Dermis blood vessel endothelial cell (primary cell): ENCODE measurements at places on chromosomes 2 and 18.

DNA sequence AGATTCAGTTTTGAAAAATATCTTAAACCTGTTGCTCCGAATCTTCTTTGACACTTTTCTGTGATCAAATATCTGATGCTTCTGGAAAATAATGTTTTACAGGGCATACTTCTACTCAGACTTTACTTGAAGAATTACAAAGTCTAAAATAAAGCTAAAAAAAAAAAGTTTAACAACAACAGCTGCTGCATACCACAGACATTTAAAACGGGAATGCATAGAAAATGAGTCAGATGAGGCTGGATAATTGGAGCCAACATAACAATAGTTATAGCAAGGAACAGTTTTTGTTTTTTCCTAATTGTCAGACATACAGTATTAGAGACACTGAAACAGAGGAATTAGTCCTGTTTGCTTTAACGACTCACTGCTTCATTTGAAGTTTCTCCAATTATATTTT lies 1090.2 kb downstream of the SUCLG1 start:
- DNase-seq: no peak

GRCh38 chr2:68214381-68214780 lies 38.0 kb downstream of the PPP3R1 start:
- no peak for DNase-seq

- no peak for DNase-seq
Observed at GRCh38 chr18:36176177-36176584, 11.1 kb upstream of the MOCOS start.

GRCh38 chr18:10057401-10057893 lies 143.6 kb downstream of the VAPA start:
- DNase-seq: no peak

DNA sequence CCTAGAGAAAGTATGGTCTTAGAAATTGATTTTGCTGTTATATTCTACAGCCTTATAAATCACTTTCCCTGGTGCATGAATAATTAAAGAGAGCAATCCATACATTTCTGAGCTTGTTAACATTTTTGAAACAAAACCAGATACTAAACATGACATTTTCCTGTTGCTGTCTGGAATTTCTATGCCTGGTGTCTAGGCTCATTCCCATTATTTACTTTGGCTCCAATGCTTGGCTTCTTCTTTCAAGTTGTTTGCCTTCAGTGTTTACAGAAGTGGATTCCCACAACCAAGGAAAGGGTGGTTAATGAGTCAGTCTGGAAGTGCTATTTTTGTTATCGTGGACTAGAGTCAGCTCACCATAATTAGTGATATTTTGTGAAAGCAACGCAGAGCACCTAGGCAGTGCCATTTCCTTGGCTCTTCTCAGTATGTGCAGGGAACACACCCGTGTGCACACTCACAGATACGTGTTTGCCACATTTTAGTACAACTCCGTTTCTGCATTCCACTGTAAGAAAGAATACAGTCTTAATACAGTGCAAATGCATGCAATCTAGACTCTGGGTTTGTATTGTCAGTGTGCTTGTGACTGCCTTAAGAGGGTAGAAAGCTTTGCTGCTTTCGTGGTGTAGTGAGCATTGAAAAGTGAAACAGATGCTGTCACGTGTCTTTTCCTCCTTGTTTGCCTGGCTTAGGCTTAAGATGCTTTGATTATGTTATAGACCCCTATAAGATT lies 185.0 kb upstream of the RASGRP3 start:
- peak; percentile 96 for DNase-seq

GRCh38 chr2:178105566-178105965 lies 6.7 kb upstream of the RBM45 start:
- no peak for DNase-seq

- DNase-seq: no peak
Observed at GRCh38 chr2:178927173-178927572, 120.0 kb upstream of the TTN start.
